Activated T-cell treated with anti-CD3 and anti-CD28 coated beads, Interleukin-2, amount 50 U/mL, for 4 hours (primary cell): ENCODE measurements at places on chromosomes 3 and 15.
A peak's percentile ranks its signal among the peaks of the same experiment; 100 is the strongest.

GRCh38 chr15:91609966-91610365 is 243.5 kb upstream of the SLCO3A1 start:
- DNase-seq = no peak

GRCh38 chr3:177646749-177647148 is 449.5 kb upstream of the TBL1XR1 start:
- no peak for DNase-seq

GRCh38 chr15:29043736-29044502 is 158.1 kb downstream of the APBA2 start:
- DNase-seq = no peak

- DNase-seq = no peak
Observed at GRCh38 chr15:62607643-62608042, 434.9 kb upstream of the TPM1 start.

DNA sequence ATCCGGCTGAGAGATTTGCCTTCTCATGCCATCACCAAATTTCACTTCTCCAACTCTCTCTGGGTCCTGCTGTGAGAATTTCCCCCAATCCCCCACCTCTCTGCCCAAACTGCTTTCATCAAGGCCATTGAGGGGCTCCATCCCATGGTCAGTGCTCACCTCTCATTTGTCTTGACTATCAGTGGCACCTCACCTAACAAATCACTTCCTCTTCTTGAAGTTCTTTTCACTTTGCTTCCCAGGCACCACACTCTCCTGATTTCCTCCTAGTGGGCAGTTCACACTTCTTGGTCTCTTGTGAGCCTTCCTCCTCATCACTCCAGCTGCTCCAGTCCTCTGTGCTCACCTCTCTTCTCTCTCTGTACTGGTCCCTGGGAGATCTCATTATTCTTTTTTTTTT is 169.6 kb downstream of the OPA1 start:
- no peak for DNase-seq

- peak; percentile 47 for DNase-seq
Observed at GRCh38 chr15:41940441-41940857, 31.9 kb downstream of the EHD4 start.

GRCh38 chr3:172520301-172520831 is 2.9 kb downstream of the TNFSF10 start:
- no peak for DNase-seq
